Activated CD4-positive, alpha-beta T cell treated with anti-CD3 and anti-CD28 coated beads, Interleukin-2, amount 50 U/mL, for 1 hour (primary cell): ENCODE measurements at places on chromosomes 13 and 19.

DNA sequence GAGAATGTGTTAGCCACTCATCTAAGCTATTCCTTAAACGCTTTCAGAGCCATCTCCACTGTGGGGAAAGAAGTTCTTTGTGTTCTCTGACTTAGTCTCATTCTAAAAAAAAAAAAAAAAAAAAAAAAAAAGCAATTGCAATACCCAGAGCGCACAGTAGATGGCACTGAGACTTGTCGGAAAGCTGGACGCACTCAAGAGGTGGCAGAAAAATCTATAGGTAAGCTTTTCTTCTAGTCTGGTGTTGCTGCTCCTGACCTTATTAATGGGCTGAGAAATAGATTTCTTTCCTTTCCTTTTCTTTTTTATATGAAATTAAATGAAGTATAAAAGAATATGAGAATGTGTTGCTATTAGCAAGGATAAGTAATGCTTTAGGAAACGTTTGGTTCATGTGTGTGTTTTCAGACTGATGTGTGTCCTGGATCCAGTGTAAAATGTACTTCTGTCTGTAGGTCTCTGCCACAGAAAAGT, 4.7 kb upstream of the GJB2 start:
- no peak for DNase-seq

DNA sequence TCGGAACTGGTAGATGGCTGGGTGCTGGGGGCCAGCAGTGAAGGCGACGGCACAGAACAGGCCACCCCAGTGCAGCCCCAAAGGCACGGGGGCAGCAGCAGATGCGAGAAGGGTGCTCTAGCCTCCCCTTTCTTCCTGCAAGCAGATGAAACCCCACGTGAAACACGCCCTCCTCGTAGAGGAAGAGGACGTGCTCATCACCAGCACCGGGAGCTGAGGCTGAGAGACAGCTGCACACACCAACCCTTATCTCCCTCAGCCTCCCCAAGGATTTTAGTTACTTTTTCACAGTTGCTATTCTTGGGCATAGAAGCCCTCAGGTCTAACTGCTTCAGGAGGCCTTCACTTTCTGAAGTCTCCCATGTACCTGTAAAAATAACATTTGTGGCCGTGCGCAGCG, 11.9 kb downstream of the ZNF787 start:
- no peak for DNase-seq

DNA sequence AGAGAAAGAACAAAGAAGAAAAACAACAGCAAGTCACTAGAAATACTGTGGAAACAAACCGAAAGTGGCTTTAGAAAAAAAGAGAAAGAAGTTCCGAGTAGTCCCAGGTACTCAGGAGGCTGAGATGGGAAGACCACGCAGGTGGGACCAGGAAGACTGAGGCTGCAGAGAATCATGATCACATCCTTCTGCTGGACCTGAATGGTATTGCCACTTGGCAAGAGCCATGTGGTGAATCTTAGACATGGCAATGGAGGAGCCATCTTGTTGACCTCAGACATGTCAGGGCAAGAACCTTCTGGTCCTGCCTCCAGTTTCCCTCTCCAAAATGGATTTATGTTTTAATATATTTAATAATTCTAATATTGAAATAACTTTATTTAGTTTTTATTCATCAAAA, 37.4 kb upstream of the ZNF724 start:
- no peak for DNase-seq

GRCh38 chr13:112204346-112205327, 137.7 kb downstream of the SOX1 start:
- no peak for DNase-seq

- DNase-seq = no peak
Measured at GRCh38 chr13:46660857-46661256, 107.9 kb downstream of the LRCH1 start.

DNA sequence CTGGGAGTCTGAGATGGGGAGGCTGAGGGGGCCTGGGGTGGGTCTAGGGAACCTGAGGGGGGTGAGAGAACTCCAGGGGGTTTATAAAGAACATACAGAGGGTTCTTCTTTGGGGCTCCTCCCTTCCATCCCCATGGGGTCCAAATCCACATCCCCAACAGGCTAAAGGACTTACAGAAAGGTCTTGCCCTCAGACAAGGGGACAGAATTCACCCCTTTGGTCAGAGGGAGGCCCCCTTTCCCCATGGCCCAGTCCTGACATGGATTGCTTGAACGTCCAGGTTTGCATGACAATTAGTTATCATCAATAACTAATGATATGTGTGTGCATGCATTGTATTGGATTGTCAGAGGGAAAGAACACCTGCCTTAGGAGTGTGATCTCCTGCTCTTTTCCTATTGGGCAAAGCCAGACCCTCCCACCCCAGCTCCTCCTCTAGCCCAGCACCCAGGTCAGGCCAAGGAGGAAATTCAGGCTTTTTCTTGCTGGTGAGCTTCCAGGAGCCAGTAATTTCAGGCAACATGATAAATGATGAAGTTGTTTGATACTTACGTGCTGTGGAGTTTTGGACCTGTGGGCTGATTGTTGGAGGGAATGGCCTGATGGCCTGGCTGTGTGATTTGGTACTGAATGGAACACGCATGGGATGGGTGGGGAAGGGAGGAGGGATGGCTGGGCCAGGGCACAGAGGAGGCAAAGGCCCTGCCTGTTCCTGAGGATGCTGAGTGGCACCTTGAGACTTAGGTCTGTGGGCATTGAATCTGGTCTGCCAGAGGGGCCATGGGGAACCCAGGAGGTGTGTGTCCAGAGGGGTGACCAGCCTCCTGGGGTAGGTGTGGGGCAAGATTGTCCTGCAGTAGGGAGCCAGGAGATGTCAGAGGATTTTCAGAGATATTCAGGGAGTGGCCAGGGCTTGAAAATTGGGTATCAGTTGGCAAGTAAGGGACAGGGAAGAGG, 1.1 kb downstream of the KLHL26 start:
- no peak for DNase-seq

- no peak for DNase-seq
Measured at GRCh38 chr19:23482829-23483228, 87.6 kb upstream of the ZNF91 start.

GRCh38 chr19:49710372-49710951, 19.5 kb downstream of the CPT1C start:
- DNase-seq = no peak

DNA sequence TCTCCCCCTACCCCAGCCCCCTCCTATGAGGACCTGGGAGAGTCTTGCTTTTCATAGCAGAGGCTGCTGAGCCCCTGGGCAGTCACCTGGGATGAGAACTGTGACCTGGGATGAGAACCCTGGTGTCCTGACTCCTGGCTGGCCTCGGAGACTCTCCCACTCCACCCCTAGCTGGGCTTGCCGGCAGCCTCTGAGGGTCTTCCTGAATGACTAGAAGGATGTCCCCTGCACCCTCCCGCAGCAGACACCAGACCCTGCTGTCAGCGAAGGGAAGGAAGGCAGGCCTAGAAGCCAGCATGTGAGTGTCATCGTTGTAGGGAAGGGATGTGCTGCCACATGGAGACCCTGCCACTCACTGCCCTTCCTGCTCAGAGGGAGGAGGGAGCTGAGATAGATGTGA, 203.4 kb upstream of the ZNF536 start:
- no peak for DNase-seq

GRCh38 chr13:100440751-100441425, 147.7 kb downstream of the GGACT start:
- no peak for DNase-seq

DNA sequence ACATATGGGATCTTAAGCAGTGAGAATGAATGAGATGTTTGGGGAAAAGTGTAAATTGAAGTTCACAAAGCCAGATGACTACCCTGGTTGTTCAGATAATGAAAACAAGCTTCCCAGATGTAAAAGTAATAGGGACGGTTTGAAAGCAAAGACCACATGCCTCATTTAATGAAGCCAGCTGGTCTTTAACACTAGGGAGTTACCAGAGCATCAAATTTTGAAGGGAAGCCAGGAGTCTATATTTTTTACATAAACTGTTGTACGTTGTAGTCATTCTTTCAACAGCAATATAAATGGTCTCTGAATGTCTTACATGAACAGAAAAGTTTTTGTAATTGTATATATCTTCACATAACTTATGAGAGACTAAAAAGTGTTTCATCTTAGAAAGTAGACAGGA, 2604.5 kb upstream of the PCDH20 start:
- no peak for DNase-seq

DNA sequence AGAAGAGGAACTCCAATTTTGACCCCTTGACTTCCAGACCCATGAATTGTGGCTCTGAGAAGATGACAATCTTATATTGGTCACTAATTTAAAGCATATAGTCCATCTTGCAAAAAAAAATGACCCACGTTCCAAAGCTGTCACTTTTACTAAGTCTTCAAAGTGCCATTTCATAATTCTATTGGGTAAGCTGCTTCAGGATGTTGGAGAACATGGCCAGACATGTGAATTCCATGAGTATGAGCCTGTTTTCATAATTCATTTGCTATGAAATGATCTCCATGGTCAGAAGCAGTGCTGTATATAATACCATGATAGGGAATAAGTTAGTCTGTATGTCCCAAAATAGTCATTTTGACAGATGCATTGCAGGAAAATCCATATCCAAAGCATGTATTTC, 1787.3 kb downstream of the SLITRK5 start:
- no peak for DNase-seq

DNA sequence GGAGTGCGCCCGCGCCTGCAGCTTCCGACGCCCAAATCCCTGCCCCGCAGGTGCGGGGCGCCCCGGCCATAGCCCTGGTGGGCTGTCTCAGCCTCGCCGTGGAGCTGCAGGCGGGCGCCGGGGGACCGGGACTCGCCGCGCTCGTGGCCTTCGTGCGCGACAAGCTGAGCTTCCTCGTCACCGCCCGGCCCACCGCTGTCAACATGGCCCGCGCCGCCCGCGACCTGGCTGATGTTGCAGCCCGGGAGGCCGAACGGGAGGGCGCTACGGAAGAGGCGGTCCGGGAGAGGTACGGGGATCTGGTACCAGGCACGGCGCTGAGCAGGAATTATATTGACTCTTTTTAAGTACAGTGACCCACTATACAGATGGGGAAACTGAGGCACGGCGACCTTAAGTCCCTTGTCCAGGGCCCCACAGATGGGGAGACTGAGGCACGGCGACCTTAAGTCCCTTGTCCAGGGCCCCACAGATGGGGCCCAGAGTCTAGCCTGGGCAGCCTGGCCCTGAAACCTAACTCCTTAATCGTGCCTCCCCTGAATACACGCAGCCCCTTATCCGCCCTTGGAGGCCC, 586 bp downstream of the MRI1 start:
- DNase-seq = peak; percentile 44

- no peak for DNase-seq
Measured at GRCh38 chr19:12789098-12789903, 2.0 kb upstream of the JUNB start.

GRCh38 chr19:57355916-57356315, 4.8 kb downstream of the ZNF304 start:
- no peak for DNase-seq

DNA sequence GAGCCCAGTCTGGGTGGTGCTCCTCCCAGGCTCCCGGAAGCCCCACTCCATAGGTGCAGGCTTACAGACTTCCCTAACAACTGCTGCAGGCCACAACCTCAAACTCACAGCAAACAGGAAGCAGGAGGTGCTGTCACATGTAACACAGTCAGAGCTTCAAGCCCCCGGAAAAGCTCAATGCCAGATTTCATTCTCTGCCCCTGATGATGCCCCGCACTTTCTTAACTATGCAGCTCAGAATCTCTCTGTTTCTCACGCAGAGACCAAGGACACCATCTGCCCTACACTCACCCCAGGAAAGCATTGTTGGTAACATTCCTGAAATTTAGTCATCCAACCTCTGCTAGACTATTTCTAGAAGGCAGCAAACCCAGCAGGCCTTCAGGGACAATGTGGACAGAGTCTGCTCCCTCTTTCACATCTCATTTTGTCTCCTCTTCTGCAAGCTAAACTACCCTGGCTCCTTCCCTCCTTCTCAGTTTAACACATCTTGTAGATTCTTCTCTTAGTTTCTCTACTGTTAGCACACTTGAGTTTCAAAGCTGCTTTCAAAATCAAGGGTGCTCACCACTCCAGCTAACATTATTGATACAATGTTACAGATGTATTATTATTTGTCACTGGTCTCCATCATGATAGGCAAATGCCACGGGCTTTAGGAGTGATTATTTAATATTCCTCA, 162.5 kb downstream of the KCTD12 start:
- no peak for DNase-seq

DNA sequence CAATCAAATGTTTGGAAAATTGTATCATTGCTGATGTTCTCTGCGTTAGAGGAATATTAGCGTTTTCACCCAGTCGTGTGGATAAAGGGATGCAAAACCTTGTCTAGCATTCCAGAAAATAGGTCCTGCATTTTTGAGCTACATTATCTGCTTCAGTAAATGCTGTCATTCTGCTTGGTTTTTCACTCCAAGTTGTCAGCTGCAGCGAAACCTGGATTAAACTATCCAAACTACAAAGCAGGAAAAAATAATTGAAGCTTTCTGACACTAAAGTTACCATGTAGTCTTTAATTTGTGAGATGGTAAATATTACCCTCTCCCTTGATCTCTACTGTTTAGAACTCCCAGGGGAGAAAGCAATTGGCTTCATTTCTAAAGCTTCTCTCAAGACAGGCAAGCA, 1795.5 kb upstream of the PRR20A start:
- DNase-seq = no peak

DNA sequence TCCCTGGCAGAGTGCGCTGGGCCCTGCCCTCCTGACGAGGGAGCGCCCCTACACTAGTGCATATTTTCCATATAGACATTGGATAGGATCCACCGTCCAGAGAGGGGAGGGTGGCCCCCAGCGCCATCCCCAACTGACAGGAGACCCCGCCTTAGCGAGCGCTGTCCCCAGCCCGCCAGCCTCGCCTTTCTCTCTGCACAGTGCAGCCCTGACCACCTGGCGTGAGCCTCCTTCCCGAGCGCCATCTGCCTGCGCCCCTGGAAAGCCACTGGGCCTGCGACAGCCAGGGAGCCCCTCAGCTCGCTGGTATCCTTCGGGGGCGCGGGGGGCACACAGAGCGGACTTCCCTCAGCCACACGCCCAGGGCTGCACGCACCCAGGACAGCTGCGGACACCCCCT, 42.1 kb upstream of the ATP12A start:
- no peak for DNase-seq

- DNase-seq = no peak
Measured at GRCh38 chr13:99909097-99909835, 62.3 kb downstream of the ZIC5 start.

GRCh38 chr13:25429466-25429865, 57.7 kb downstream of the ATP8A2 start:
- DNase-seq = no peak

GRCh38 chr19:41495589-41495988, 52.6 kb downstream of the ERICH4 start:
- DNase-seq = no peak

GRCh38 chr19:3119693-3120380, 16.0 kb upstream of the GNA15 start:
- DNase-seq = no peak

DNA sequence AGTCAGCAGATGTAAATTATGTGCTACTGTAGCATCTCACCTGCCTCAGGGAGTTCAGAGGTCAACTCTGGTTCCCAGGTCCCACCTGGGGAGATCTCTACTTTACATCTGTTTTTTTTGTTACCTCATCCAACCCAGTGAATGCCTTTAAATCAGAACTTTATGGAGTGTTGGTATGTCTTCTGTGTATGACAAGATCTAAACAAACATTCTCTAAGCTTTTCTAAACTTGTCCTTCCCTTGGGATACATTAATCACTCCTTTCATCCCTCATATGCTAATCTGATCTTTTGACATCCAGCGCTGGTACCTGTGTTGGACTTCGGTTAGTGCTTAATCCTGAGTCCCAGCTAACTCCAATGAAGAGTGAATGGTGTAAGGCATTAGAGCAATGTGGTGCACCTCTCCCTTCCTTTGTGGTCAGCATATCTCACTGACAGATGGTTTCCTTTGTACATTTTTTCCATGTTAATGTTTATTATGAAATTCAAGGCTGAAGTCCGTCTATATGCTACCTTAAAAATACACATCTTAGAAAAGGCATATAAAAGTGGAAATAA, 213.4 kb downstream of the ABCC4 start:
- DNase-seq = no peak
